Stimulated activated CD8-positive, alpha-beta memory T cell treated with anti-CD3 and anti-CD28 coated beads, Interleukin-4, amount 100 ng/mL, for 1 hour (primary cell): ENCODE measurements at places on chromosomes 12 and 14.

GRCh38 chr12:57672801-57673200 lies 21.1 kb upstream of the OS9 start:
- DNase-seq = no peak

GRCh38 chr14:32762886-32763285 lies 175.8 kb upstream of the NPAS3 start:
- no peak for DNase-seq

GRCh38 chr12:124432376-124432775 lies 135.0 kb downstream of the NCOR2 start:
- DNase-seq = no peak

DNA sequence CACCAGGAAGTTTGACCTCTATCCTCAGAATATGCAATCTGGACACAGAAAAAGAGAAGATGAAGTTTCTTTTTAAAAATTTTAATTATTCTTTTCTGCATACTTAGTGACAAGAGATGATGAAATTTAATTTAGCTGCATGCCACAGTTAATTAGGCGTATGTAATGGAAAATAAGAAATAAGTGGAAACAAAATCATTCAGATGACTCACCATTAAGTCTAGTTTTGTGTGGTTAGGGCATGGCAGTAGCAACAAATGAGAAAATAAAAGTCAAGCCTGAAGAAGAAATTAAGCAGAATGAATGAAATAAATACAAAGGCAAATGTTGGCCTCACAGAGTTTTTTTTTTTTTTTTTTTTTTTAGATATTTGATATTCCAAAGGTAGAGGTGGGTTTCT lies 30.9 kb upstream of the KLRD1 start:
- DNase-seq = no peak

DNA sequence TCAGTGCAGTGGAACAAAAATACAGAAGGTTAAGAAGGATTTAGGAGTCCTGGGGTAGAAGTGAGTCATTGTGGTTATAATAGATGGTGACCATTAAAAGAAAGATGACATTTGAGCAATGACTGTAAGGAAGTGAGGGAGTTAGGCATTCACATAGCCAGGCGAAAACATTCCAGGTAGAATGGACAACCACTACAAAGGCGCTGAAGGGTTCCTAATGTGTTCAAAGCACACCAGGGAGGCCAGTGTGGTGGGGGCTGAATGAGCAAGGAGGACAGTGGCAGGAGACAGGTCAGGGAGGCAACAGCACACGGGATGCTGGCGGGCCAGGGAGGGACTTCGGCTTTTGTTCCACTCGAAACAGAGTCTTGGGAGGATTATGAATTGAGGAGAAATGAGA lies 129.9 kb downstream of the NPAS3 start:
- DNase-seq = no peak

DNA sequence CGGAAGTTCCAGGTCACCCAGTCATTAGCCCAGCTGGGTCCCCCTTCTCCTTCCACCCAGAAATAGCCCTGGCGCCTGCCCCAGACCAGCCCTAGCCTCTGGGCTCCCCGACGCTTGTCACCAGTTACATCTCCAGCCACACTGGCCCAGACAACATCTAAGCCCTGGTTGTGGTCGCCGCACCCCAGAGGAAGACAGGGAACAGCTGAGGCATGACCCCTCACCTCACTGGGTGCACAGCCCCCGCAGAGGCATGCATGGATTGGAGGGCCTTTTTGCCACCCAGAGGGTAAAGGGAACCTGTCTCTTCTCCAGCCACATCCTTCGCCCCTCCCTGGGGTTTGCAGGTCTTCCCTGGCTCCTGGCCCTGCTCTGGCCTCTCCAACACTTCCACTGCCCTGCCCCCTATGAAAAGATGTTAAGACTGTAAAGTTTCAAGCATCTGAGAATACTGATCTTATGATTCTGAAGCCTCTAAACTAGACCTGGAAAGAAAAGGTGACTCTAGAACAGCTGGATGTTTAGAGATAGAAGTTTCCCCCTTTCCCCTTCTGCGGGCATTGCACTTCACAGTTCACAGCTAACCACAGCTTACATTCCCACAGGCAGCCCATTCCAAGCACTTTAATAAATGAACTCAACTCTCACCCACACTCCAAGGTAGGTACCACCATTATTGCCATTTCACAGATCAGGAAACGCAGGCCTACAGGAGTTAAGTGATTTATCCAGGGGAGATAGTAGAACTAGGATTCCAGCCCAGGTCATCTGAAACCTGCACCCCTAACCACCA lies 14.7 kb downstream of the TMEM119 start:
- DNase-seq = no peak

DNA sequence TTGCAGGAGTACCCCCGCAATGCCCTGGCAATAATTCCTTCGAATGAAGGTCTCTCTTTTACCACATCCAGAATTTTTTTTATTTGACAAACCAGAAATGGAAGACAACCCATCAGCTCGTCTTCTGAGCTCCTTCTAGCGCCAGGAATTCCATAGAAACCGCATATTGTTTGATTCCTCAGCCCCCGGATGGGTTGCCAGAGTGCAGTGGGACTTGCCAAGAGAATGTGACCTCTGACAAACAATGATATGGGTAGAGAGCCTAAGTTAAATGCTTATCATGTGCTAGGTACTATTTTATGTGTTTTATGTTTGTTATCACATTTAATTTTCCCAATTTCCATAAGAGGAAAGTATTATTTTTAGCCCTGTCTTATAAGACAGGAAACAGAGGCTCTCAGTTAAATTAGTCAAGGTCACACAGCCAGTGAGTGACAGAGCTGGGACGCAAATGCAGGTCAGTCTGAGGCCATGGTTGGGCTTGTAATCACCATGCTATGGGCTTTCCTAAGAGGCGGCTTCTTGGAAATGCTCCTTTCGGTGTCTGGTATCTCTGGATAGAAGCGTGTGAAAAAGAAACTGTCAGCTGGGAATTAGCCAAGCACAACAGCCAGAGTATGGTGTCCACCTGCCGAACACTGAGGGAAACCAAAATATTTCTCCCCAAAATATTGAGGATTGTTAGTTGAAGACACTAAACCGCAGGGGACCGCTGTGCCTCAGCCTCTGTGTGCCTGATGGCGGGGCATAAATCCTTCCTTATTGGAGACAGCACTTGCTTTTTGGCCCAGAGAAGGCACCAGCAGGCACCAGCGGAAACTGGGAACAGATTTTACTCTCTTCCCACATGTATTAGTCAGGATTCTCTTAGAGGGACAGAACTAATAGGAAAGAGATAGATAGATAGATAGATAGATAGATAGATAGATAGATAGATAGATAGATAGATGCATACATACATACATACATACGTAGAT lies 29.4 kb upstream of the ETFBKMT start:
- DNase-seq = no peak

DNA sequence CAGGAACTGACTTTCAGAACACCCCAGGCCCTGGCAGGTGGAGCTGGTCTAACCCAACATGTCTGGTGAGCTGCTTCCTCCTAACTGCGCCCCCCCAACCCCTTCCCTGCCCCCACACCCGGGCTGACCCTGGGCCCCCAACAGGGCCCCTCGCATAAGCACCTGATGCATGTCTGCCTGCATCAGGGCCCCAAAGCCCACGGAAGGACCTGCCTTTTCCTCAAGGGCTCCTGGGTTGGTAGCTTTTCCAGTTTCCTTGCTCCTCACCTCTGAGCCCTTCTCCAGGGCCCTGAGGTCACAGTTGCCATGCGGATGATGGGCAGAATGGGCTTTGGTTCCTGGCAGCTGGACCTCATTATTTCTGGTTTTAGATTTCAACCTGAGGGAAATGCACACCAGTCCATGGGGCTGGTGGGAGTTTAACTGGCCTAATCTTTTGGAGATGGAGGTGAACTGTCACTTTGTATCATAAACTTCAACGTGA lies 18.5 kb downstream of the TESC start:
- DNase-seq = no peak

- DNase-seq = no peak
Observed at GRCh38 chr12:95474660-95474958, 657 bp downstream of the METAP2 start.

GRCh38 chr12:42213954-42214426 lies 24.1 kb downstream of the YAF2 start:
- no peak for DNase-seq

DNA sequence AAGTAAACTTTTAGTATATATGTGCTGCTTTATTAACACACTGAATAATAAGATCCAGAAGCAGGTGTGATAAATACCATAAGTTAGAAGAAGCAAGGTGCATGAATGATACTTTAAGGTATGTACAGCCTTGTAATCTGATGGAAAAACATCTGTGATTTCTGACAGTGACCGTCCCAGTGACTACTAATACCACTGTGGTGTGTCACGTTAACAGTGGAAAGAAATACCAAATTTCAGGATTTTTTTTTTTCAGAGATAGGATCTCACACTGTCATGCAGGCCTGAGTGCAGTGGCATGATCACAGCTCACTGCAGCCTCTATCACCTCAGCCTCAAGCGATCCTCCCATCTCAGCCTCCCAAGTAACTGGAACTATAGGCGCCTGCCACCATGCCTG lies 21.5 kb downstream of the SDS start:
- DNase-seq = no peak

- no peak for DNase-seq
Observed at GRCh38 chr12:57485695-57486094, 2.2 kb upstream of the MARS1 start.

DNA sequence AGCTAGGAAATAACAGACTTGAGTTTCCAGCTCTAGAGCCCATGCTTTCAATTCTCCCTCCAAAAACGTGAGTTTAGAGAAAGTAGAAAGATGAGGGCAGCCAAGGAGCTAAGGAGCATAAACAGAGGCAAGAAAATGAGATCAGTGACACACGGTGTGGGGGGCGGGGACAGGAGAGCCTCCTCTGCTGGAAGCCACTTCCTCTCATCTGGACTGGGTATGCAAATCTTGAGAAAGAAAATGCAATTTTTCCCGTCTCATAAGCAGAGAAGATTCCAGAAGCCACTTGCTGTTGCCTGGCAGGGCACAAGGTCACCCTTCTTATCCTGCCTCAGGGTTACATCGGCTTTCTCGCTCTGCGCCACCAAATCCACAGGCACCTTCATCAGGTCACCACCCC lies 6.0 kb downstream of the OR10P1 start:
- no peak for DNase-seq

DNA sequence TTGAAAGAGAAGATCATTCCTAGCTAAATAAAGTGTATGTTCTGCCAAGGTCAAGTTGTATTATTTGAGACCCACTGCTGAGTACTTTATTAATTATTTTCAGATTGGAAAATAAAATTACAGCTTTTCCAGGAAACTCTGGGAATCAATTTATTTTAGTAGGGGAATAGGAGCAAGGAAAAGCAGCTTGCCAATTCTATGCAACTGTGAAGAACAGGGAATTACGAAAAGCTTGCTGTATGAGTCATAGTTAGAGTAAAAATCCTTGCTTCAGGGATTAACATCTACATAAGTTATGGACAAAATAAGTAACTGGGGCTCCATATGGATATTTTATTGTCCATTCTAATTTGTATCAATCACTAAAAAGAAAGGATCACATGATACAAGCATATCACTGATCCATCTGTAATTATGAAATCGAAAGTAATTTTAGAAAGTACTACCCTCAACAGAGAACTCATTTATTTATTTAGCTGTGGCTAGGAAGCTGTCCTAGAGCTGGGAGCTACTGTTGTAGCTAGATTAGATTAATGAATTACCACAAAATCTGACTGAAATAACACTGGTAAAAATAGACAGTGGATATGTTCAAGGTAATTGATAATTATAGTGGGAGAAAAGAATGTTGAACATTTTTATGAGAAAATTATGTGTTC lies 303.5 kb upstream of the NPAS3 start:
- DNase-seq = no peak

- no peak for DNase-seq
Observed at GRCh38 chr12:69084816-69085378, 151.9 kb upstream of the CPM start.

DNA sequence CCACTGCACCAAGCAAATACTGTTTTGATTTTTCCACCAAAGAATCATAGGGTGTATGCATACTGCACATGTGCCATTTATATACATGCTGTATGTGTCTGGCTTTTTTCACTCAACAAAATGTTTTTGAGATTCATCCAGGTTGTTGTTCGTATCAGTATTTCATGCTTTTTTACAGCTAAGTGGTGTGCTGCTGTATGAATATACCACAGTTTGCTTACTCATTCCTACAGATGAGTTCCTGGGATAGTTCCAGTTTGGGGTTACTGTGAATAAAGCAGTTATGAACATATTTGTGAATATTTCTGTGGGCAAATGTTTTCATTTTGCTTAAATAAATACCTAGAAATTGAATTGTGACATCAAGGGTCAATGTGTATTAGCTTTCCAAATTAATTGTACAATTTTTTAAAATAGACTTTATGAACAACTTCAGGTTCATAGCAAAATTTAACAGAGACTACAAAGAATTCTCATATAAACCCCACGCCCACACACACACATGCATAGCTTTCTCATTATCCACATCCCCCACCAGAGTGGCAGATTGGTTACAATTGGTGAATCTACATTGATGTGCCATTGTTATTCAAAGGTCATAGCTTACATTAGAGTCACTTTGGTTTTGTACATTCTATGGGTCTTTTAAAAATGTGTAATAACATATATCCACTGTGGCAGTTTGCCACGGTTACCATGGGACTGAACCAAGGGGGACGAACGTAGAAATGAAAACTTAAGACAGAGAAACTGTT lies 6.9 kb upstream of the KRT6A start:
- no peak for DNase-seq

- no peak for DNase-seq
Observed at GRCh38 chr12:106034316-106034715, 104.4 kb downstream of the NUAK1 start.

DNA sequence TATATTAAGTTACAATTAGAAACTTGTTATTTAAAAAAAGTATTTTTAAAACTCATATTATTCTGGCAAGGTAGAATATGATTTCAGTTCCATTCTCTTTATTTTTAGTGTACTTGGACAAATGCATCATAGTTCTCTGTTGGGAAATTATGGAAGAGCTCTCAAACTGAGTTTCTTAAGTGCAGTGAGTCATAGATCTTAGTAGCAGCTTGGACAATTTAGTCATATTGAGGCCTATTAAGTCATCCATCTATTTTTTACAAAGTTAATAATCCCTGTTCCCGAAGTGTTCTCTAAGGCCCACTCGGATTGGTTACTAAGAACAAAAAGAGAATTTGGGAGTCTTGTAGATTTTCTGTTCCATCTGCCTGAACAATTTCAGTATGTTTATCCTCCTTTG lies 113.9 kb downstream of the ANO4 start:
- no peak for DNase-seq
